CD14-positive monocyte (primary cell): ENCODE measurements at places on chromosomes 2 and 18. TPM values are rescaled to one million over a fixed set of nuclear protein-coding genes. Genes with fewer than 3 reads are reported as not detected.
A peak's percentile ranks its signal among the peaks of the same experiment; 100 is the strongest.

DNA sequence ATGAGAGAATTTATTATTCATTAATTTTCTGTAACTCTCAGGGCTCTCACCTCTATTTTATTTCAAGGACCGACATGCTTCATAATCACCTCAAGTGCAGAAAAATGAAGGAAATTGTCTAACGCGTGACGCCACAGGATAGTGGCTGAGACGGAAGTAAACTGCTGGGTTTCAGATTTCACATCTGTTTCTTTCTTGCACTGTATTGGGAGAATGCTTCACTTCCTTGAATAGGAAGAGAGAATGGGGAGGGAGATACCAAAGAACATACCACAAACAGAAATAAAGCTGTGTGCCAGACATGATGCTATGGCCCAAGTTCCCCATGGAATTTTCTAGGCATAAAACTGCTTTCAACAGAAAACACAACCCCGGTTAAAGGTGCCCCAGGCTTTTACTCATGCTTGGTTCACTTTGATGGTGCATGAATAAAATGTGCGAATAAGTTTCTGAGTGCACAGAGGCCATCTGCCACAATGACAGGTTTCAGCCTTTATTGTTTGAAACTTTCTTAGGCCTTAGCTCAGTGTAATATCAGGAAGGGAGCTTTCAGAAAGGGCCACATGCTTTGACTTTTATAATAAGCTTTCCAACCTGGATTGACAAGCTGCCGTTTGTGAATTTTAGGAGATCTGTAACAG is 1116.4 kb downstream of the SOCS6 start:
- DNase-seq, result no peak

DNA sequence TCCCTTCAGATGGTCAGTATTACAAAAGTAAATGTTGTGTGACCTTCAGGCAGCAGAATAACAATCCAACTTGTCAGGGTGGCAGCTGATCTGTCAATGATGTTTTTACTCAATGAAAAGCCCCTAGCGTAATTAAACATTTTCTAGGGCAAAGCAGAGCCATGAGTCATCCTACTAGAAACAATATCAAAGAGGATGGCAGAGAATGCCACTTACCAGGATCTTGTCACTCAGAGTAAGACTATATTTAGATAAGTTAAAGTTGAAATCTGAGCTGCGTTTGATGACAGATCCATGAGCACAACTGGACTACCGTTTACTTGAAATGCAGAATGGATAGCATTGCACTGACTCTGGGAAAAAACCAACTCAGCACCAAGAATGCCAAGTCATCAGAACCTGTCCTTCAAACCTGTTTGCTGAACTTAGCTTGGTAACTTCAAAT is 612.6 kb upstream of the ACVR2A start:
- no peak for DNase-seq

- DNase-seq, result peak; percentile 2
Measured at GRCh38 chr2:239396881-239397681, 3.7 kb downstream of the HDAC4 start.

DNA sequence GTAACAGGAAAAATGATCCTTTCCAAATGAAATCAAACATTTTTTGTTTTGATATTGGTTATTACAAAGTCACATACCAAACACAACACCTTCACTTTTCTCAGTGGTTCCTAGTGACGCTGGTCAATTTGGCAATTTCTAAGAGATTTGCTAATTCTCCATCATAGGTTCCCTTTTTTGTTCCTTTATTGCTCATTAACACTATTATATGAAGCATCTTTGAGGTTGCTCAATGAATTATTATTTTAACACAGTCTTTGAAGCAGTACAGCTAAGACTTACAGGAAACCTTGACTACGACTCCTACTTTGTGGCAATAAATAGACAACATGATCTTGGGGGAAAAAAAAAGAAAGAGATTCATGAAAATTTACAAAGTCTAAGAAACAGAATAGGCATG is 152.2 kb upstream of the VRK2 start:
- DNase-seq, result peak; percentile 77

- peak; percentile 17 for DNase-seq
Measured at GRCh38 chr18:9109523-9109922, 7.0 kb downstream of the NDUFV2 start.

ACMSD gene
- polyA plus RNA-seq, result not detected in 2 replicates

DNA sequence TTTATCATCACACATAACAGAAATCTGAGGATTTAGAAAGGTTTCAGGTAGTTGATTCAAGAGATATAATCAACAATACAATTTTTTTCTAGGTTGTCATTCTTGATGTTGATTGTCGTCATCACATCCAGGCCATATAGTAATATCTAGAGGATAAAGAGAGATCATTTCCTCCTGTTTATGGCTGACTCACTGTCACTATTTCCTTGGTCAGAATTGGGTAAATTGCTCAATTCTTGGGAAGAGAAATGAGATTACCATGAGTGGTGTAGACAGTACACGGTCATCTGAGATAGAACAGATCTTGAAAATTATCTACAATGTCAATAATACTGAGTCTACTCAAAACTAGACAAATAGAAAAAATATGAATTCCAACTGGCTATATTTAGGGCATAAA is 78.8 kb downstream of the ZNF804A start:
- DNase-seq, result no peak

LCT gene
- not detected for polyA plus RNA-seq

SYT4 gene
- not detected for polyA plus RNA-seq

GRCh38 chr2:120094795-120095194 is 81.9 kb downstream of the EPB41L5 start:
- DNase-seq, result no peak

GPATCH11 gene
- polyA plus RNA-seq, result 0.97 and 3.1 TPM in 2 replicates

DNA sequence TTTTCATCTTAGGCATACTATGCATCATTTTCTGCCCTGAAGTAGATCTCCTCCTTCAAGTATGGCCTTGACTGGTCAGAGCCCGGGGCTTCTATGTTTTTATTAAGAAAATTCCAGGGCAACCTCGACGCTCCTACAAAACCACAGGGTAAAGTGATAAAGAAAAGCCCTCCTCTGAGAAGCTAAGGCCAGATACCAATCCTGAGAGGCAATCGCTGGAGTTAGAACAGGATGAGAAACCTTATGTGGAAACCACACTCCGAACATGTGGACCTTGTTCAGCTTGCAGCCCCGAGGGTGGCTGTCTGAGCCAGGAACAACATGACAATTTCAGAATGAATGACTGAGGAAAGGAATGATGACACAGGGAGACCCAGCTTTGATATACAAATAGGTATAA is 35.6 kb downstream of the RMC1 start:
- no peak for DNase-seq

TRIM43 gene
- not detected for polyA plus RNA-seq

DNA sequence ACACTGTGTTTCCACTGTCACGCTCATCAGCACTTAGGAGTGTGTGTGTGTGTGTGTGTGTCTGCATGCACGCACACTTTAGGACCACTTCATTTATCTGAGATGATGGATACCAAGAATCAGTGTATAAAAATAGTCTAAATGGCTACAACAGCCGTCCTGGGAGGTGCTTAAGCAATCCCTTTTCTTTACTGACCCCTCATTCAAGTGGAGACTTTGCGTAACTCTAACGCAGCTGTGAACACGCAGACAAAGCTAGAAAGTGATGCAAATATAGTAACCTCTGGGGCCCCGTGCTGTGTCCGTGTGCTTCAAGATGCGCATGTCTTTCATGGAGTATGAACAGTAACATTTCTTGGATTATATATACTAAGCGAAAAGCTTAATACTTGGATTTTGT is 40.4 kb upstream of the RBM44 start:
- DNase-seq, result no peak

- DNase-seq, result no peak
Measured at GRCh38 chr2:137172162-137172561, 406.8 kb downstream of the THSD7B start.

- DNase-seq, result no peak
Measured at GRCh38 chr18:55221622-55222021, 262.4 kb upstream of the CCDC68 start.

DNA sequence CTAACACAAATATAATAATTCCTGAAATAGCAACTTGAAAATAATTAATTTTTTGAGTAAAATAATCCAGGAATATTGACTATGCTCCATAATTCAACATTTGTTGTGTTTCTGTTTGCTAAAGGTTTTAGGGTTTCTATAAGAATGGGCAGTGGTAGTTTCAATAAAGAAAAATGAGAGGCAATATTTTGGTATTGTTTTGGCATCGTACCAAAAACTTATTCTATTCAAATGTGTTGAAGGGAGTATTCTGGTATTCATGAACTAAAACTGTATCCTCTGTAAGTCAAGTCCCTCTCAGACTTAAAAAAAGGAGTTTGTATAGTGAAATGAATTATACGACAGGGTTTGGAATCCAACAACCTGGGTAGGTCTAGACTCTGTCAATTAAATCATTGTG is 1245.6 kb upstream of the CELF4 start:
- no peak for DNase-seq

RFTN2 gene
- polyA plus RNA-seq, result 0.02 TPM

CXCR2 gene
- 14.0 TPM for polyA plus RNA-seq

POTEJ gene
- polyA plus RNA-seq, result not detected

DUSP2 gene
- 275 and 392 TPM in 2 replicates for polyA plus RNA-seq

DNA sequence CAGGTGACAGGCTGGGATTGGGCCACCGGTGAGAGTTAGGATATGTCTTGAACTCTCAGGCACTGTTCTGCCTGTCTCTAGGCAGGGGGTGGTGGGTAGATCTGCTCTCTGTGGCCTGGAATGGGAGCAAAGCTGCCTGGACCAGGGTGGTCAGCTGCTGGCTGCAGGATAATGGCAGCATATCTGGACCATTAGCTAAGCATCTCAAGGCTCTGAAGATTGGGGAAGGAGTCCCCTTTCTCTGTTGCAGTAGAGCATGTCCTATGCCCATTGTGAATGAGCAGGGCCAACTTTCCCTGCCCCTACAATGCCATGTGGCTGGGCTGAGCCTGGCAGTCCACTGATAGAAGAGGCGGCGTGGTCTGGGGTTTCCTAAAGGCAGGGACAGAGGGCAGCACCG is 34.6 kb downstream of the LOXHD1 start:
- DNase-seq, result no peak

DNA sequence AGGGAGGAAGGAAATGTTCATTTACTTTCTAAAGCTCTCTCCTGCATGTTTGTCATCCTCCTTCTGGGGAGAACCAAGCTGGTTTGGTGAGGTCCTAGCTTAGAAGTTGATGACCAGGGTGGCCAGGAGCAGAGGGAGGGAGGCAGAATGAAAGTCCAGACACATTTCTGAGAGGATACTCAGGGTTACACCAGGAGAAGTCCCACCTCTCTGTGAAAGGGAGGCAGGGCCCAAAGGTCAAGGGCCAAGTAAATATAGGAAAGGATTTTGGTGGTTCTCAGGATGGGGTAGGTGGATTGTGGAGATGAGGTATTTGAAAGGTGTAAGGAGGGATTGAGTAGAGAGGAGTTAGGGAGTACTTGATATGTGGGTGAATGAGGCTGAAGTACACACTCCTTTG is 58.0 kb upstream of the FBXO11 start:
- DNase-seq, result no peak

DNA sequence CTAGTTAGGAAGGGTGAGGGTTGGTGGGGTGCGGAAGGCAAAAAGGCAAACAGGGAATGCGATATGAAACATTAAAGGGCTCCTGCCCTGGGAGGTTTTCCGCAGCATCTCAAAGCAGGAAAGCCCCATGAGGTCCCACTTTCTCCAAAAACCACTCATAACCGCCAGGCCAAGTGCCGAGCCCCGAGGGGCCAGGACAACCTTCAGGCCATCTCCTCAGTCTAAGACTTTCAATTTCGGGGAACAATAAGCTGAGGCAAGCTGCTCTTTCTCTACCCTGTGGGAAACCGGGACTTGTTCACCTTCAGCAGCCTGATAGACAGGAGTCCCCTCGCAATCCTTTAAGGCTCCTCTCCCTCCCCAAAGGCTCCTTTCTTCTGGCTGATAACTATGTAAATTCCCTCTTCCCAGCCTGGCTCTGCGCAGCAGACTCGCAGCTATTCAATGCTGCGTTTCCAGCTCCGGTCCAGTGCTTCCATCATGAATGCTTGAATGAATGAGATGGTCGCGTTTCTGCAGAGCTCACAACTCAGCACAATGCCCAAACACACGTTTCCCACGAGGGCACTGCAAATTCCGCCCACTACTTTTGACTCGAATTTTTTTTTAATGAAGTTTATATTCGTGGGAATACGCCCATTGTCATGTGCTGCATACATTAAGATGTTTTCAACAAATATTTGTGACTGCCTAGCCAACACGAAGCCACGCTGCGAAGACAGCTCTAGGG is 1.4 kb downstream of the LAMA1 start:
- DNase-seq, result no peak

DNA sequence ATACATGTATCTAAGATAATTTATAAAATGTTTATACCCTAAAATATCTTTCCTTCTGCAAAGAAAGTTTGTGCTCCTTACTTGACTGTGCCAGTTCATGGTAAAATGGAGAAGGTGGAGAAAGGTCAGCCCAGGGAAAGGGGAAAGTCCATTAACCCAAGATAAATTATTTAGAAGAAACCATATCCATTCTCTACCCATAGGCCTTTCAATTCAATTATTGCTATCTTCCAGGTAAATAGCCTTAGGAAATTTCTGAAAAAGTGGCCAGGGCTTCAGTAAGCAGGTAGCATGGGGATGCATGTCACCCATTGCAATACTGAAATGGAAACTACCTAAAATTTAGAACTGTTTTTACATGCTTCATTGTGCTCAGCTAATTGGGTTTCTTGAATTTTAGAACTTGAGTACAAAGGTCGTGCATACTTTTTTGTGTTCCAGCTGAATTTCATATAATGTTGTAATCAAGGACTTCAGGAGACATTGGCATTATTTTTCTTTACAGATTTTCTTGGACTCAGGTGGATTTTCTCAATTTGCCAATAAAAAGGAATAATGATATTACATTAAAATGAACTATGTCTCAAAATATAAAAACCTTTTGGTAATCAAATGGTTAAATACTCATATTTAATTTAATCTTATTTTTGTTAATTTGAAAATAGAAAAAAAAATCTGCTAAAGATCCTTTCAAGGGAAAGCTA is 124.9 kb downstream of the CSRNP3 start:
- no peak for DNase-seq

DNA sequence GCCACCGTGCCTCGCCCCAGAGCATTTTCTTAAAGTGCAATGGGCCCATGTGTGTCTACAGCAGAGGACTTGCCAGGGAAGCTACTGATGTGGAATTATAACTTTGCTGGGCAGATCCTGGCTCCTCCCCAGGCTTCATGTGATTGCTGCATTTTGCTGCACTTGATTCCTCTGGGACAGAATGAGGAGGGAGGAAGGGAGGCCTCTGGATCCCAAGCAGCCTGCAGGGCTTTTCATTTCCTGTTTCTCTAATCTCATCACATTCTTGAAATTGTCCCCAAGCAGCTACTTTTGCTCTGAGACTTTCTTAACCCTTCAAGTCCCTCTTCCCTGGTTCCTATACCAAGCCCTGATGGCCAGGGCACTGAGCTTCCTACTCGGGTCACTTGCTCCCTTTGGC is 134.4 kb upstream of the SEC11C start:
- no peak for DNase-seq
